ENCODE measurements at places on chromosomes 5 and 9.

GRCh38 chr5:94157704-94158539, 416.5 kb upstream of the POU5F2 start:
- DNase-seq, result no peak

- no peak for DNase-seq
Measured at GRCh38 chr9:92607088-92607487, 62.8 kb downstream of the IPPK start.

DNA sequence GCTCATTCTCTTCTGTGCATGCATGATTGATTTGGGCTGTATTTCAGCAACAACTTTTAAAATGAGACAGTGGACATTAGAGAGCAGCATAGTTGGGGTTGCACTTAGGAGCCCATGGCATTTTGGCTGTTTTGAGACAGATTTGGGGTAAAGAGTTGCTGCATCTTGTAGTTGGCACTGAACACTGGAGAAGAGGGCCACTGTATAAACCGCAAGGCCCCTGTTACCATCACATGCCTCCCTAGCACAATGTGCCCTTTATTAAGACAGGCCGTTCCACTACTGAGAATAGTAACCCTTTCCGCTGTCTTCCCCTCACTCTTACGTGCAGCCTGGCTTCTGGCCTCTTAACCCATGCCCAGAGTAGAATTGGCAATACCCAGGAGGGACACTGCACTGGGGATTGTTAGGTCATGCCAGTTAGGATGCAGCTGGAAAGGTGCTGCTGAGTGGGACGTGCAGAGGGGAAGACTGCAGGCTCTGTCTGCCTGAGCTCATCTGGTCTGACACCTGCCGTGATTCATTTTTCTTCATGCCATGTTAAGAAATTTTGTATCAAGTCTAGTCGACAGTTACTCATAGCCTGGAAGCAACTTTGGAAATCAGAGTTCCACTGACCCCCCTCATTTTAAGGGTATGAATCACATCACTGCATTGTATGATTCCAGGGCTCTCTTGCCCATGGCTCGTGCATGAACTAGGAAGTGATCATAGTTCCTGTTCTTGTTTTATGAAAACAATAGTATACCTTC, 146.9 kb upstream of the DMRT1 start:
- no peak for DNase-seq

- no peak for DNase-seq
Measured at GRCh38 chr5:171450423-171451331, 31.2 kb downstream of the FGF18 start.

- no peak for DNase-seq
Measured at GRCh38 chr5:42516282-42517042, 93.2 kb downstream of the GHR start.

GRCh38 chr5:31131381-31131891, 62.0 kb upstream of the CDH6 start:
- DNase-seq, result no peak

All from activated T-cell treated with anti-CD3 and anti-CD28 coated beads, Interleukin-2, amount 50 U/mL, for 1 hour (primary cell).